Occipital lobe (tissue), 3 donors: ENCODE measurements at places on chromosomes 1 and 21. TPM values are rescaled to one million over a fixed set of nuclear protein-coding genes. Genes with fewer than 3 reads are reported as not detected.

GRCh38 chr1:8584316-8584715 lies 233.1 kb downstream of the RERE start:
- no peak for DNase-seq

Gene OPTC
- not detected for total RNA-seq

Gene TRAF3IP3
- 0.47 TPM for total RNA-seq

- DNase-seq, result no peak
Observed at GRCh38 chr1:215728169-215728568, 161.1 kb downstream of the KCTD3 start.

DNA sequence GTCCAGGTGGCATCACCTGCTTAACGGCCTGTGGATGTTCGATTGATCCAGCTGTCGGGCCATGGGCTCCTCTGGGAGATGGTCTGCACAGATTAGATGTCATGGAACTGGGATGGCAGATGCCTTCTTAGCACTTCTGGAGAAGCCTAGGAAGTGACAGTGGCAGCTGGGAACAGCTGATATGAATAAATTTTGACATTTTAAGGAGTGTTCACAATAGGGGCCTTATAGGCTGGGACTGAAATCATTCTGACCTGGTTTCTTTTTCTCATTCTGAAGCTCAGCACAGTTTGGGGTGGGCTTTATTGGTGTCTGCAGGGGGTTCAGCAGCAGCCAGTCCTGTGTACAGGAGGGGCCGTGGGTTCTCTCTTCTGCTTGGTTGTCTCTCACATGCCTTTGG lies 175.3 kb downstream of the CACNA1E start:
- DNase-seq, result no peak

GRCh38 chr1:121558514-121558913 lies 373.7 kb downstream of the SRGAP2C start:
- no peak for DNase-seq
